ENCODE measurements at places on chromosomes 5 and 9.

DNA sequence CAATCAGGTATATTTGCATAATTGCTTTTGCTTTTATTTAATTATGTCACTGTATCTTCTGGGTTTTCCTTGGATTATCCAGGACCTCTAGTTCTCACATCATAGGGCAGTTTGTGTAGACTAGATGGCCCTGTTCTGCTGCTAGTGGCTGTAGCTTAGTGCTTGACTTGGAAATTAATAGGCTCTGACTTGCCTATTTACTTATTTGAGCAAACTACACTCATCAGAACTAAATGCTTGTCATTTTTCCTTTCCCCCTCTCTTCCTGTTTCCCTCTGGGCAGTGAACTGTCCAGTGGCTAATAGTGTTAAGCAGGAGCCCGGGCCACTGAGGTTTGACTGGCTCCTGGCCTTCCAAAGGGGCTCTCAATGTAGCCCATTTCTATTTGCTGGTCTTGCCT lies 135.7 kb downstream of the MAN2A1 start:
- DNase-seq, result no peak

DNA sequence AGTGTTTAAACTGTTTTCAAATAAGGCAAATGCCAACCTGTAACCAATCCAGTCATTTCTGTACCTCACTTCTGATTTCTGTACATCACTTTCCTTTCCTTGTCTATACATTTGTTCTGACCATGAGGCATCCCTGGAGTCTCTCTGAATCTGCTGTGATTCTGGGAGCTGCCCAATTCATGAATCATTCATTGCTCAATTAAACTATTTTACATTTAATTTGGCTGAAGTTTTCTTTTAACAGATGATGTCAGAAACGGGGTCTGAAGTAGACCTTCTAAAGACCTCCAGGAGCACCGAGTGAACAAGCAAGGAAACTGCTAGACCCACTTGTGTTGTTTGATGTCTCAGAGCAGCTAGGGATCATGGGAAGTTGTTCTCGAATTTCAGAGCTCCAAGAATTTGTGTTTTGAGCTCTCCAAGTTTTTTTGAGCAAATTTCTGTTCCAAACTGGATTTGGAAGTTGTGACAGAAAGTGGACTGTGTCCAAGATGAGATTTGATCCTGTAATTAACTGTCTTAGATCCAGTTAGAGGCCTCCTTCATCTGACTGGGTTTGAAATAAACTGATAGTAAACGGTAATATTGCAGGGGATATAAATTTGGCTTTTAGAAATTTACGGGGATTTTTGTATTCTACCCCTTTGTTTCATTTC lies 490.8 kb upstream of the ST8SIA4 start:
- DNase-seq, result no peak

- no peak for DNase-seq
Observed at GRCh38 chr9:135701959-135702721, at the start of gene KCNT1. KCNT1 (plus strand) TSS chr9:135702185; CDS start chr9:135702259, 74 bp downstream.

DNA sequence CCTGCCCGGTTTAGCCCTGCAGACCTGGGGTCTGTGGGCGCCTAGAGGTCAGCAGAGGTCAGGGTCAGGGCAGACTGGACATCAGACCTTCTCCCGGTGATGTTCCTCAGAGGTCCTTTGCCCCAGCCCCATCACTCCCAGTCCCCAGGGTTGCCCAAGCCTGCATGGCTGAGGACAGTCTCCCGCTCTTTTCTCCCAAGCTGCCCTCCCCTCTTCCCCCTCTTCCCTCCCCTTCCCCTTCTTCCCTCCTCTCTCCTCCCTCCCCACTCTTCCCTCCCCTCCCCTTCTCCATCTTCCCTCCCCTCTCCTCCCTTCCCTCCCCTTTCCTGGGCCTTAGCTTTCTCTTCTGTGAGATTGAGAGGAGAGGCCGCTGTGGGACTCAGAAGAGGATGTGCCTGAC lies 10.4 kb downstream of the LHX3 start:
- DNase-seq, result no peak

GRCh38 chr5:123261752-123262151 lies 161.5 kb downstream of the CEP120 start:
- DNase-seq, result no peak

- DNase-seq, result no peak
Observed at GRCh38 chr9:74951107-74951720, 1.5 kb downstream of the C9orf40 start.

- no peak for DNase-seq
Observed at GRCh38 chr5:175246242-175246888, 197.6 kb downstream of the DRD1 start.

DNA sequence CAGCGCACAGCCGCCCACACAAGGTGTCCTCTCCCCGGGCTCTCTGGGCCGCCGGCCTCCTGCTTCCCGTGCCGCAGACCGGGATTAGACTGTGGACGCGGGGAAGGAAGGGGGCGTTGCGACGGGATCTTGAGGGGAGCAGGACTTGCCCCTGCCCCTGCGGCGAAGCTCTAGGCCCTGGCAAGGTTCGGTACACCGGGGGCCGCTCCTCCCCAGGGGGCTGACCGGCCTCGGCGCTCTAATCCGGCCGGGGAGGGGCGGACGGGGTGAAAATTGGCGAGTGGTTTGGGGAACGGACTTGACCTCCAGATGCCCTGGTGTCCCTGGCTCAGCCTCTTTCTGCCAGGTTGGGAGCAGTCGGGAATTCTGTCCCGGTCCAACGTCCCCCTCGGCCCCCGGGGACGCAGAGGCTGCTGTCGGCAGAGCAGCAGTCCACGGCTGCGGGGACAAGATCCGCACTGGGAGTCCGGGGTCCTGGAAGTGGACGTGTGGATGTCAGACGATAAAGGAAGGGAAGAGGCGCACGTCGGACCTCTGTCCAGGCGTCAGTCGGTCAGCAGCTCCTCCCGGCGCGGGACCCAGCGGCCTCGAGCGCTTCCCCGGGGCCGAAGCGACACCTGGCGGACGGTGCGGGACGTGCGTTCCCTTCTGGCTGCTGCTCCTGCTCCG lies 1.9 kb upstream of the CNTFR start:
- peak; percentile 29 for DNase-seq

- DNase-seq, result no peak
Observed at GRCh38 chr5:52269859-52270258, 517.9 kb upstream of the ITGA1 start.

- no peak for DNase-seq
Observed at GRCh38 chr5:96655506-96655905, 6.7 kb upstream of the CAST start.

- no peak for DNase-seq
Observed at GRCh38 chr5:1036504-1037122, 28.0 kb downstream of the NKD2 start.

DNA sequence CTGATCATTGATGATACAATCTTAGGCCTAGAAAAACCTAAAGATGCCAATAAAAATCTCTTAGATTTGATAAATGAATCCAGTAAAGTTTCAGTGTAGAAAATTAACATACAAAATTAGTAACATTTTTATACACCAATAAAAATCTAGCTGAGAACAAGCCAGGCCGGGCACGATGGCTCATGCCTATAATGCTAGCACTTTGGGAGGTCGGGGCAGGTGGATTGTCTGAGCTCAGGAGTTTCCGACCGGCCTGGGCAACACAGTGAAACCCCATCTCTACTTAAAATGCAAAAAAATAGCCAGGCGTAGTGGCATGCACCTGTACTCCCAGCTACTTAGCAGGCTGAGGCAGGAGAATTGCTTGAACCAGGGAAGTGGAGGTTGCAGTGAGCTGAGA lies 84.4 kb downstream of the SLCO6A1 start:
- DNase-seq, result no peak

DNA sequence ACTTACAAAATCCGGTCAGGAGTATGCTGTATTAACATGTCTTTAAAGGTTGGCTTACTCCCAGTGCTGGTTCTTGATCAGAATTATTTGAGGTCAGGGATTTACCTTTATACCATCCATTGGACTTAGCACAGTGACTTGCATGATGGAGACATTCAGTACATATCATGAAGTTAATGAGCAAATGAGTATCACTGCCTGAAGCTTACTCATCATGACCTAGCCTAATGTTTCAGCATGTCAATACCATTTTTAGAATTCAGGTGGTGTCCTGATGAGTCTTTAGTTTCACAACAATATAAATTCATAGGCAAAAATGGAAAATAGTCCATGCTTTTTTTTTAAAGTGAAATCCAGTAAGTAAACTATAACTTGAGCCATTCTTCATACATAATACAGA lies 226.0 kb upstream of the C9orf72 start:
- DNase-seq, result no peak

DNA sequence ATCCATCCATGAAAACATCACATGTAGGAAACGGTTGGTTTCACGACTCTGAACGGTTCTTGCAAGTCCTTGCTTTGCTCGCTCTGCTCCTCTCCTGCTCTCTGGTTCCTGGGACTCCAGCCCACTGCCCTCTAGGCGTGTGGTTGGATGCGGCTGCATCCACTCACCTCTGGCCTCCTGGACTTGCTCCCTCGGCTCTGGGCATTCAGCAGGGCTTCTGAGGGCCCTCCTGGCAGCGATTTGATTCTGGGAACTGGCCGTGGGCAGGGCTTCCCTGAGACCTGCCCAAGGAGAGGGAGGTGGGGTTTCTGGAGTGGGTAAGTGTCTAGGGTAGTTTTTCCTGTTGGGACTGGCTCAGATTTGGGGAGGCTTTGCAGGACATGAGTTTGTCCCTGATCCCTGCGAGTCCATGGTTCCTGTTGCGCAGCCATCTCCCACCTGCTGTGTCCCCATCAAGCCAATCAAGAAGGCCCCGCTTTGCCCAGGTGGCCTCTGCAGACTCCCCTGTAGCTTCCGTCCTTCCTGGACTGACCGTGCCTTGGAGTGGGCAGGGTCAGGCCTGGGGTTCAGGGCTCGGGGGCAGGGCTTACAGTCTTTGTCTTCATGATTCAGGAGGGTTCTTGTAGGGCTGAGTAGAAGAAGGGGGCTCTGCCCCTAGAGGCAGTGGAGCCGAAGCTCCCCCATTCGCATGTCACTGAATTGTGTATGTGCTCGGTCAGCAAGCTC lies 192.3 kb downstream of the CACNA1B start:
- no peak for DNase-seq

DNA sequence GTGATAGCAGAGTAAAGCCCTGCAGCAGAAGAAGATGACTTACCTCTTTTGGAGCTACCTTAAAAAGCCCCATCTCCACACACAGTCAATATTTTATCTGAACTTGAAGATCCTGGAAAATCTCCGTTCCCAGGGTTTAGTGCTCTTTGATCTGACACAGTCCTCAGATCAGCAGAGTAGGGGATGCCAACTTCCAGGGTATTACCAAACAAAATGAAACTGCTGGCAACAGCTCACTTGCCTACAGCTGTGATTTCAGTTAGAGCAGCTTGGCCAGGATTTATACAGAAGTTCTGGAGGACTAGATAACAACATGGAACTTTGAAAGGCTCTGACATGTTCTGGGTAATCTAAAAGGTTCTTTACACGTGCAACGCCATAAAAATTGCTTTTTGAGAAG lies 1537.8 kb upstream of the ACO1 start:
- DNase-seq, result no peak

GRCh38 chr5:60346393-60346792 lies 353.6 kb downstream of the DEPDC1B start:
- no peak for DNase-seq

GRCh38 chr9:2985343-2985742 lies 141.4 kb upstream of the PUM3 start:
- DNase-seq, result no peak

DNA sequence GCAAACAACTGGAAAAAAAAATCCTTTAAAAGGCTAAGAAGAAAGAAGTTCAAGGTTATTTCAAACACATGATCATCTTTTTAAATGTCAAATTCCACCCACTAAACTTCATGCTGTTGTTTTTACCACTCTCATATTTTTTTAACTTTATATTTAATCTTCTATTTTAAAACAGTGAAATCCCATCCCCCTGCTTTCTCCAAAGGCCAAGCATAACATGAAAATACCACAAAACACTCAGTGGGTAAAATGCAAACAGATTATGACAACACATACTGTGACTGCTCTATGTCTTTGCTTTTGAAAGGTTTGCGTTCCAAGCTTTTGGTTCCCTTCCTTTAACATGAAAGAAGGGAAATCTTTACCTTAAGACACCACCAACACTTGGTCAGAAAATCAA lies 127.6 kb downstream of the SNCAIP start:
- DNase-seq, result no peak

- no peak for DNase-seq
Observed at GRCh38 chr5:153745778-153746395, 255.4 kb downstream of the GRIA1 start.

DNA sequence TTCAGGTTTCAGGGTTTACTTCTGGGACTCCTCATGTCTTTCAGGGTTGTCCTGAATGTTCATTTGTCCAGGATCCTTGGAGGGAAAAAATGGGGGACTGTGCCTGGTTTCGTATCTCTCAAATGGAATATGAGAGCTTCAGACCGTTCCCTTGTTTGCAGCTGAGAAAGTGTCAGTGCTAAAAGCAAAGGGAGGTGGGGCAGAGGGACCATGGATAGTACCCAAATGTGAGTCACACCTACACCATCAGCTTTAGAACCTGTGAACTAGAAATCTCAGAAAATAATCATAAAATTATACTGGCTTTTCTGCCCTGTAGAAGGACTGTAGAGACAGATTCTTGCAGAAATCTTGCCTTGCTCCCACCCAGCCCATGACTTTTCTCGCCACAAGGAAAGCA lies 84.3 kb upstream of the TAF11L2 start:
- no peak for DNase-seq

DNA sequence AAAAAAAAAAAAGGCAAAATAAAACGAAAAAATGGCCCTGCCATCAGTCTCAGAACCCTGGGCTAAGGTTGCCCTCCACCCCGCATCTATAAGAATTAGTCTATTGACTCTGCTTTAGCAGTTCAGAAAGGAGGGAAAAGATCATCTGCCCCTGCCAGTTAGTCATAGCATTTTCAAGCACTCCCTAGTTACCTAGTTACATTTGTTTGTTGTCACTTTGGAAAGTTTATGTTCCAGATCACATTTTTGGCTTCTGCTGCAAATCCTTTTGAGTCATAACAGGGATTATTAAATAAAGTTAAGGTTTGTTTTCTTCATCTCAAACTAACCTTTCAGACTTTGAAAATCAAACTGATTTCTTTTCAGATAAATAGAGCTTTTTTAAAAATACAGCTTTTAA lies 52.1 kb downstream of the AQP7 start:
- DNase-seq, result no peak

DNA sequence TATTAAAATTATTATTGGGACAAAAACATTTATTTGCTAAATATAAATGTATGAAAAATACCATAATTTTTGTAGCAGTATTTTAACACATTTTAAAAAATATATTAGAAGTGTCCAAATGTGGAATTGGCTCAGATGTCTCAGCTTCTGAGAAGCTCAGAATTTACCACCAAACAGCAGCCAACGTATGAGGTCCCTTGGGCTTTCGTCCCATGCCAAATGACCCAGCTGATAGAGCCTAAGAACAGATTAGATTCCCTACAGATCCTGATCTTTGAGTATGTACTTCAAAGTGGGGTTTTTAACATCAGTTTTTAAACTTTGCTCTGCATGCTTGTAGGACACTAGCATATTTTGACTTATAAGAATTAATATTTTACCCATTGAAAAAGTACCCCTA lies 77.3 kb upstream of the RPS23 start:
- DNase-seq, result no peak

GRCh38 chr9:131220485-131220884 lies 55.8 kb downstream of the FAM78A start:
- no peak for DNase-seq

GRCh38 chr5:143061161-143061945 lies 291.2 kb downstream of the ARHGAP26 start:
- DNase-seq, result no peak
